Hematopoietic multipotent progenitor cell treated with erythropoietin and hydrocortisone succinate and interleukin-3 and kit ligand, for 4 days (in vitro differentiated cells): ENCODE measurements at places on chromosomes 3 and 15.

DNA sequence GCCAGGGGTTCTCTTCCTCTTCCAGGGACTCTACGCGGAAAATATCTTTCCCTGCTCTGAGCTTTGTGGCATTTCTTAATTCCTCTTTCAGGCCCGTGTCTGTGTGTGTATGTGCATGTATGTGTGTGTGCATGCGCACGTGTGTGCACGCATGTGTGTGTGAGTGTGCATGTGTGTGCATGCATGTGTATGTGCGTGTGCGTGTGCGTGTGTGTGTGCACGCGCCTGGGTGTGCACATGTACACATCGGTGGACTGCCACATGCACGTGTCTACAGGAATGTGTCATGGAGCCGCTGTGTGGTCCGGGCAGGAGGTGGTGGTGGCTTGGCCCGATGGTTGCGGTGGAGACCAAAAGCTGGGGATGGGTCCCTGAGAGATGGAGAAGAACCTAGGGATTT lies 133.0 kb downstream of the FBLN2 start:
- no peak for DNase-seq

DNA sequence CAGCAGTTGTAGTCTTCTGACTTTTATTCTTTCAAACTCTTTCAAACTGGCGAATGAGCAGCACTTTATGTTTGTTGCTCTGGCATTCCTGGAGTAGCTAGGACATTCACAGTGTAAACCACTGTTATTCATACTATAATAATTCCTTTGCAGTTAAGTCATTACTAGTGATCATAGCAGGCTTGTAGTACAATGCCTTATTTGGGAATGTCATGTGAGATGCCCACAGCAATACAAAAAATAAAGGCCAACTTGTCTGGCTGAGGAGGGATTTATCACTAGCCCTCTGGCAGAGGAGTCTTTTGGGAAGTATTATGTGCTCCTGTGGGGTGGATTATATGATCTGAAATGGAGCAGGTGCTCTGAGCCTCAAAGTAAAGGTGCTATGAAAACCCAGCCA lies 197.2 kb downstream of the VGLL3 start:
- no peak for DNase-seq

DNA sequence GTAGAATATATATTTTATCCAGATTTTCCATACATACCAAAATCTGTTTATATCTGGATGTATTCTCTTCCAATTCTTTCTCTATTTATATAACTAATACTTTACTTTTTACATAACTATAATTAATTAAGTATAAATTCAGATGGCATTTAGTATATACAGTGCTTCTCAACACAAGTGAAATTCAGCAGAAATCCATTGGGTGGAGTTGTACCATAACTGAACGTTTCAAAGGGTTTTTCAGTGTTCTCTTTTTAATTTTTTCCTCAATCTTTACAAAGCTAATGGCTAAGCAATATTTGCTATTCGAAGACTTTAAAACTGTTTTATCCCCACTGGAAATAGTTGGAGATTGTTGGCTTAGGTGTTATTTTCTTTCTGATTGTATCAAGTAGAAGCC lies 13.9 kb upstream of the ZBBX start:
- DNase-seq = peak; percentile 22

GRCh38 chr3:183536238-183536880 lies 19.1 kb downstream of the KLHL6 start:
- no peak for DNase-seq

GRCh38 chr3:114718071-114718897 lies 424.5 kb downstream of the TIGIT start:
- DNase-seq = no peak

- DNase-seq = no peak
Measured at GRCh38 chr3:120300971-120301370, 15.9 kb upstream of the GPR156 start.

- peak; percentile 68 for DNase-seq
Measured at GRCh38 chr3:113552851-113553250, 20.5 kb downstream of the SIDT1 start.

DNA sequence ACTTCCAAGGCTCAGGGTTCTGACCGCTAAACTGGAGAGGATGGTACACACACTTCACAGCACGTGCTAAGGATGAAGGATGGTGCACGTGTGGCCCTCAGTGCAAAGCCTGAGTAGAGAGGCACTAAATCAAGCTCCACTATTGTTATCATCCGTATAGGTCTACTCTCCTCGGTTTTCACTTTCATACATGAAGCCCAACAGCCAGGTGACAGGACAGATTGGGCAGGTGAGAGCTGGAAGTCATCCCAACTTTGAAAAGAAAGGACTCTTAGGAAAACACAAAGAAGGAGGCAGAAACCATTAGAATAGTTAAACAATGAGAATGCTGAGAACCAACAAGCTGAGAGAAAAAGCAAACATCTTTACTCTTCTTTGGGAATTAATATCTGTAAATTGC lies 21.1 kb downstream of the MAGI1 start:
- DNase-seq = no peak

DNA sequence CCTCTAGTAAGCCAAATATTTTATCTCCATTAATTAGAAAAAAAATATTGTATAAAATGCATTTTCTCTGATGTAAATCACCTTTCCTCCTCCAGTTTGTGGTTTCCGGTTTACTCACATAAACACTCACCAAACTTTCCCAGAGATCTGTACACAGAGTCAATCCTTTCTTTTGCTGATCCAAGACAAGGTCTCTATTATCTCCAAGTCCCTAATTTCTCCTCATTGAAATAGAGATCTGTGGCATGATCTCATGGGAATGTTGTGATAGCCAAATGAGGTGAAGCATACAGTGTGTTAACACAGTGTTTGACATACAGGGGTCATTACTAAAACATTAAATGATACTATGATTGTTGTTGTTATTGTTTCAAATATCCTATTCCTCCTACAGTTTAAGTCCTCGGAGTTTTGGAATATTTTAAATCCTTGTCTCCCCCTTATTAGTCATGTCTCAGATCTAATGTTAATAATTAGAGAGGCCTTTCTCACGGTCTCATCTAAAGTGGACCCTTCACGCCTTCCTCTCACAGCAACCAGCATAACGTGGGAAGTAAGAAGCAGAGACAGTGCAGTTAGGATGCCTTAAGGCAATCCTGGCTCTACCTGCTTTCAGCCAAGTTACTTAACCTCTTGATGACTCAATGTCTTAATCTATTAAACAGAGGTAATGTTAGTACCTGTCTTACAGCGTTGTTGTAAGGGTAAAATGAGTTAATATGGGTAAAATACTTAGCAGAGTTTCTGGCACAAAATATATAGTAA lies 333.3 kb downstream of the GRM7 start:
- DNase-seq = no peak

DNA sequence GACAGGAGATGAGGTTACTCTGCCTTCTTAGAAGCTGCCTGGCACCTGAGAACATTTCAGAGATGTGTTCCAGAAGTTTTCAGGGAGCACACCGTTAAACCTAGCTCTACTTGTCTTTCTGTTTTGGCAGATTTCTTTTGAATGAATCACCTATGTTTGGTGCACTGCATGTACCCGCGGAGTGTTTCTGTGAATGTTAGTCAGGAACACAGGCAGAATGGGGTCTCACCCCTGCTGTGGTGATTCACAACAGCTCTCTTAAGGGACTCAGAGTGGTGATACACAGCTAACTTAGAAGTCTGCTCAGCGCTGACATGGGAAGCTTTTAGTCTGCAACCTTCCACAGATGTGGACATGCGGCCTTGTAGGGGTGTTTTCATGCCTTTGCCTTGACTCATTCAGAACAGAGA lies 24.0 kb downstream of the TSEN2 start:
- DNase-seq = no peak

- no peak for DNase-seq
Measured at GRCh38 chr3:188254520-188255070, 100.6 kb downstream of the LPP start.

- no peak for DNase-seq
Measured at GRCh38 chr15:92580933-92581445, 74.6 kb downstream of the FAM174B start.

DNA sequence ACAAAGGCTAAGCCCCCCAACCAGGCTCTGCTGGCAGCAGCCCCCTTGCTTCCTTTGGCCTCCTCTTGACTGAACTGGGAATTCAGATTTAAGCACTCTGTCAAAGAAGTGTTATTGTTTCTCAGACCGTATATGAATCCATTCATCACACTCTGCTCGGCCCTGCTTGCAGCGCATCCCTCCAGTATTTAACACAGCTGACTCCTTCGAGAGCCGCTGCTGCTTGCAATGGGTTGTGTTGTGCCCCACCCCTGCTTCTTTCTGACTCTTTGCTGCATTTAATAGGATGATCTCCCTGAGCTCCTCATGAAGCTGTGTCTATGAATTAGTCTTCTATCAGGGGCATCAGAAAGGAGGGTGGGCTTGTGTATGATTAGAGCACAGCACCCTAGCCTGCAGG lies 31.2 kb downstream of the C3orf20 start:
- DNase-seq = no peak

DNA sequence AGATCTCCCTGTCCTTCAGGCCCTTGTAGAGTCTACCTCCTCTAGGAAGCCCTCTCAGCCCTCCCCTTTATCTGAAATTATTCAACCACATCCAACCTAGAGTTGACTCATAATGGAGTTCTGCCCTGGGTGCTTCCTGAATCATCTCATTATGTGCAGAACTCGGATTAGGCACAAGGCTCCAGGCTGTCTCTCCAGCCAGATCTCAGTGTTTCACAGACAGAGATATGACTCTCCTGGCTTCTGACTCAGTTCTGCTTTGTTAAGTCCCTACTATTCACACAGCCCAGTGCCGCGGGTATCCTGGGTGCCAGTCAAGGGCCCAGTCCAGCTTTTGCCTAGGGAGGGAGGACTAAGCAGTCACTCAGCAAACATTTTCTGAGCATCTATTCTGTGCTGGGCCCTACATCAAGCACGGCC lies 9.3 kb downstream of the STRA6 start:
- DNase-seq = no peak

GRCh38 chr3:56408761-56409196 lies 59.5 kb downstream of the ERC2 start:
- no peak for DNase-seq

DNA sequence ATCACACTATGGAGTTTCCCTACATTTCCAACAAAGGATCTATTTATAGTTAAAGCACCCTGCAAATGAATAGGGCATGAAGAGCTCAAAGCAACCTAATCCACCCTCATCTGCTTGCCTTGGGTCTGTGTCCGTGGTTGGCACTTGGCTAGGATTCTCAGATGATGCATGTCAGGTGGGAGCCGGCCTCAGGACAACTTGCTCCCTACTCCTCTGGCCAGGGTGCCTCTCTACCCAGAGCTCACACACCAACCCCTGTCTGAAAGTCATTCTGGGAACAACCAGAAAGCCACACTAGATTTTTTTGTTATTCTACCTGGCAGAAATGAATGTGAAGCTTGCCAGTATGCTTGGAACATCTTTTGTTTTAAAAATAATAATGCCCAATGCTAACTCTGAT lies 13.2 kb downstream of the ARHGEF3 start:
- no peak for DNase-seq

DNA sequence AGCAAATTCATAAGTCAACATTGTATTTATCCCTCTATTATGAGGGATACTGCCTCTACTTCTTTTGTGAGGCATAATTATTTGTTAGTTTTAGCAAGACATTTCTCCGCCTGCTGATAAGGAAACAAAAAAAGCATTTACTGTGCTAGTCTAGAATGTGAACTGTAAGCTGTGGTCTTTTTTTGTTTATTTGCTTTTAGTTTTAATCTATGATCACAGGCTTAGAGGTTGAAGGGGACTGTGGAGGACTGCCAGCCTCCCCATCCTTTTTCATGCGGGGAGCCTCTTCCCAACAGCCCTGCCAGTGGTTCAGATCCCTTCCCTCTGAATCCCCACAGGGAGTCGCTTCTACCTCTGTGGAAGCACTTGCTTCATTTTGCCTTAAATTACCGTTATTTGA lies 331.0 kb upstream of the ROPN1 start:
- no peak for DNase-seq

GRCh38 chr3:87792198-87792533 lies 266.6 kb downstream of the CGGBP1 start:
- DNase-seq = no peak

- DNase-seq = no peak
Measured at GRCh38 chr15:60162968-60163355, 158.9 kb downstream of the FOXB1 start.

GRCh38 chr3:67906261-67906660 lies 251.8 kb upstream of the SUCLG2 start:
- DNase-seq = no peak

DNA sequence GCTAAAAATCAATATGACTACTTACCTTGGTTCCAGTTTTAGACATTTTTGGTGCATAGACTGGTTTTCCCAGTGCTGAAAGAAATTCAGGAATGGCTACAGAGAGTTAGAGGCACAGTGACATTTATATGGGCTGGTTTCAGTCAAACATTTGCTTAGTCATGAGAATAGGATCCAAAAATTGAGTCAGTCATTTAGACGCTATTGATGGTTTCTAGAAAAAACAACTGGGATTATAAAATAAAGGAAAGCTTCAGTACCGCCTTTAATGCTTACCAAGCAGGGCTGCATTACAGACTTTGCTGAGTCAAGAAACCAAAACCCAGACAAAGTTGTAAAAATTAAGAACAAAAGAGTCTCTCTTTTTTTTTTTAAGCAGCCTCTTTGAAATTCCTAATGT lies at the start of gene CRYGS:
Gene CRYGS, minus strand, starts transcription at position 100 of the 400 bp plus-strand sequence. Its CDS starts 54 bp downstream, at position 46.
- no peak for DNase-seq

GRCh38 chr3:48656061-48656840 lies 6.4 kb downstream of the CELSR3 start:
- DNase-seq = peak; percentile 93

GRCh38 chr3:44080474-44081072 lies 161.1 kb upstream of the TOPAZ1 start:
- DNase-seq = no peak
